ENCODE measurements at places on chromosomes 12 and 14. TPM values are rescaled to one million over a fixed set of nuclear protein-coding genes. Genes with fewer than 3 reads are reported as not detected.

DNA sequence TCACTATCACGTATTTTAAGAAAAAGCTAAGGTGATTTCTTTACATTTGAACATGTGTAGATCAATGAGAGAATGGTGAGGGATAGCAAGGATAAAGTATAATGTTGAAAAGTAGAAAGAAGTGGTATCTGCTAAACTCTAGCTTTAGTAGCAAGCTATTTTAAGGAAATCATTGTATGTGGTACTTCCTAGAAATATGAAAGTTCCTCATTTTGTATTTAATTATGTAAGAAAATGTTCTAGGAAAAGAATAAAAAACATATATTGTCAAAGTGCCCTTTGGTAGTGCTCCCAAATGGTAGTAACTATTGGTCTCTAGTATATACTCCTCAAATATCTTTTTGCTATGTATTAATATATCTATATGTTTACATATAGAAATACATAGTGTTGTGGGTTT lies 35.7 kb downstream of the RAB21 start:
- H3K4me1 ChIP-seq = no peaks in the 10 kb centered on the region
- no peak for DNase-seq
- peaks cover 8% of the 10 kb centered on the region for H3K36me3 ChIP-seq

- H3K27me3 ChIP-seq = no peaks in the 10 kb centered on the region
- no peaks in the 10 kb centered on the region for H3K36me3 ChIP-seq
- H3K27ac ChIP-seq = no peak overlapping the region
- peaks cover 8% of the 10 kb centered on the region for H3K4me1 ChIP-seq
- H3K4me3 ChIP-seq = no peak overlapping the region
Observed at GRCh38 chr12:2384029-2384386, 331.2 kb downstream of the CACNA1C start.

DNA sequence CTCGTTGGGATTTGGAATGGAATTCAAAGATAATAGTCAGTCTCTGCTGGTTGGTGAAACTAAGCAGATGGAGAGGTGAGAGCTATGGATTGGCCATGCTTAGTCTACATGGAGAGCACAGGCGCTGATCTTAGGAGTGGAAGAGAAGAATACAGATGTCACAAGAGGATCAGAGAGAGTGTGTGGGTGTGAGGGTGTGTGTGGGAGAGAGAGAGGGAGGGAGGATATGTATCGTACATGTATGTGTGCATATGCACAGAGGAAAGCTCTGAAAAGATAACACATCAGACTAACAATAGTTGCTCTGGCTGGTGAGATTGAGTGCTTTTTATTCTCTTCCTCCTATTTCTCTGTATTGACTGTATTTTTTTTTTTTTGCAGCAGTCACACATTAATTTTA lies 686.2 kb upstream of the TBX3 start:
- H3K4me3 ChIP-seq = no peak overlapping the region
- peaks cover 3% of the 10 kb centered on the region for H3K4me1 ChIP-seq
- no peaks in the 10 kb centered on the region for H3K27me3 ChIP-seq
- H3K27ac ChIP-seq = no peak overlapping the region
- DNase-seq = no peak

GRCh38 chr14:72766296-72766695 lies 127.6 kb downstream of the DPF3 start:
- H3K4me3 ChIP-seq = no peak overlapping the region
- peaks cover 3% of the 10 kb centered on the region for H3K4me1 ChIP-seq
- no peak overlapping the region for H3K27ac ChIP-seq
- no peaks in the 10 kb centered on the region for H3K27me3 ChIP-seq
- no peak for DNase-seq
- H3K36me3 ChIP-seq = peaks cover 4% of the 10 kb centered on the region

- no peaks in the 10 kb centered on the region for H3K27me3 ChIP-seq
- H3K27ac ChIP-seq = peak overlapping the region; percentile 92
- H3K36me3 ChIP-seq = no peaks in the 10 kb centered on the region
- H3K4me1 ChIP-seq = peaks cover 16% of the 10 kb centered on the region
- DNase-seq = peak; percentile 100
Observed at GRCh38 chr12:25151476-25151875, 43.5 kb downstream of the DNAI7 start.

DNA sequence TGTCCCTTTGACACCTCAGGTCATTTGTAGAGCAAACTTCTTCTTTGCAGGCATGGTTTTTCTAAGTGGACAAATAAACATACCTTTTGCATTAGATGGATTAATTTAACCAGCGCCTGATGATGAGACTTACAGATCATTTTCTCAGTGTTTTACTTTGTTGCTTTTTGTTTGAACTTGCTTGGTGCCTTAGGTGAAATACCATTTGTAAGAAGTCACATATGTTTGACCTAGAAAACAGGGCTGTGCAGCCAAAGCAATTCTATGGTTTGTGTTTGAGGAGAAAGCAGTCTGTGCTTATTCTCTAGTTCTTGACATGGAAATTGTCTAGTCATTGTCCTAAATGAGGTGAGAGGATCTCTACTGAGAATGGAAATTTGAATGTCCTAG lies 111.1 kb downstream of the DIP2B start:
- no peaks in the 10 kb centered on the region for H3K36me3 ChIP-seq
- H3K27me3 ChIP-seq = no peaks in the 10 kb centered on the region
- peak; percentile 37 for DNase-seq
- H3K4me1 ChIP-seq = peaks cover 16% of the 10 kb centered on the region
- H3K4me3 ChIP-seq = no peak overlapping the region
- H3K27ac ChIP-seq = no peak overlapping the region

DNA sequence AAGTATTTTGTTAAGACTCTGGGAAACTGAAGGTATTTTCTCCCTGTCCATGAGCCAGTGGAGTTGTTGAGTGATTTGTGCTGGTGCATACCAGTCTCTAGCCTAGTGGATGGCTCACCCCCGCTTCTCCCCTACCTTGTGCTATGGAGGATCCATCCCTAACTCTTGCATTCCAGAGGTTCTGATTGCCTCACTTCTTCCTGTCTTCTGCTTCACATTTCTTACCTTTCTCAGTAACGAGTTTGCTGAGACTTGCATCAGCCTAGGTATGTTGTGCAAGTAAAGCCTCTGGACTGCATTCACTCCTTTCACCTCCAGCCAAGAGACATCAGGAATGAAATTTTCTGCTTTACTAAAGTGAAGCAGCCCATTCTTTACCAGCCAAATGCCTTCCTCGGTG lies 391.6 kb downstream of the ZFP36L1 start:
- peaks cover 34% of the 10 kb centered on the region for H3K4me1 ChIP-seq
- peak; percentile 34 for DNase-seq
- no peak overlapping the region for H3K27ac ChIP-seq
- H3K27me3 ChIP-seq = no peaks in the 10 kb centered on the region
- H3K4me3 ChIP-seq = no peak overlapping the region

GRCh38 chr12:80700327-80700726 lies 7.1 kb upstream of the MYF6 start:
- H3K27me3 ChIP-seq = no peaks in the 10 kb centered on the region
- DNase-seq = no peak
- H3K36me3 ChIP-seq = no peaks in the 10 kb centered on the region
- peaks cover 2% of the 10 kb centered on the region for H3K4me1 ChIP-seq
- no peak overlapping the region for H3K4me3 ChIP-seq

- no peaks in the 10 kb centered on the region for H3K4me1 ChIP-seq
- H3K27me3 ChIP-seq = no peaks in the 10 kb centered on the region
- H3K27ac ChIP-seq = no peak overlapping the region
Observed at GRCh38 chr12:104903648-104904423, 54.3 kb downstream of the SLC41A2 start.

DNA sequence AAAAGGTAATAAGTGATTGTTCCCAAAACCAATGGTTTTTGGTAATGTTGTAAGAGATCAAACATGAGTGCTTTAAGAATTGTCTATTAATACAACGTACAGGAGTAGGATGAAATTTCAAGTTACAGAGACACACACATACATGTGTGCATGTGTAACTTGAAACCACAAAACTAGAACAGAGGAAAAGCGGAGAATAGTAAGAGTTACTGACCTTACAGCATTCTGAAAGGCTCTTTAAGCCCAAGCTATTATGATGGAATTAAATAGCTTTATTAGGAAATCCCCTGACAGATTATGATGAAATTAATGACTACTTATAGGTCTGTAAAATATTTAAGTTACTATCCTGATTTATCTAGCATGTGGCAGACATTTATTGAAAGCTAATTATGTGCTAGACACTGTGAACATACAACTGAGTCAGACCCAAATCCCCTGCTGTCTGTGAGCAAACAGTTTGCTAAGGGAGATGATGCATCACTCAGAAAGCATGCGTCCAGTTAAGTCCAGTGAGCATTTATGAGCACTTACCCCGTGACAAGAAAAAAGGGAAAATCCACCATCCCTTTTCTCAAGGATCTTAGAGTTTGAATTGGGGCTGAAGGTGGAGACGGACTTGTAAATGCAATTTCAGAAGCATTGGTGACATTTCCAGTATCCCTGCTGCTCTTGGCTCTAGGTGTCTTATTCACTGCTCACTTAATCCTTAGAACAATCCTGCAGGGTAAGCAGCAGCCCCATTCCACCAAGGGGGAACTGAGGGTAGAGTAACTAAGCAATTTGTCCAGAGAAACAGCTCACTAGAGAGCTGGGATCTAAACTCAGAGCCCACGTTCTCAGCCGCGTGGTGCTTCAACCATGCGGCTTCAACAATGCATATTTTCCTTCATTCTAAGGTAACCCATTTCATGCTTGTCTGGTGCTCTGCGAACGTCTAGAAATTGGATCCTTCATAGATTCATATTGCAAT lies 117.4 kb downstream of the EML1 start:
- peak overlapping the region; percentile 18 for H3K27ac ChIP-seq
- no peak overlapping the region for H3K4me3 ChIP-seq
- H3K4me1 ChIP-seq = peaks cover 10% of the 10 kb centered on the region
- peaks cover 32% of the 10 kb centered on the region for H3K36me3 ChIP-seq
- peak; percentile 95 for DNase-seq

- no peaks in the 10 kb centered on the region for H3K4me1 ChIP-seq
- H3K4me3 ChIP-seq = no peak overlapping the region
- H3K27ac ChIP-seq = no peak overlapping the region
- H3K27me3 ChIP-seq = peaks cover 37% of the 10 kb centered on the region
Observed at GRCh38 chr12:52611080-52611468, 7.3 kb downstream of the KRT73 start.

- H3K4me3 ChIP-seq = no peak overlapping the region
- peak; percentile 51 for DNase-seq
- no peak overlapping the region for H3K27ac ChIP-seq
- peaks cover 9% of the 10 kb centered on the region for H3K36me3 ChIP-seq
- H3K27me3 ChIP-seq = no peaks in the 10 kb centered on the region
Observed at GRCh38 chr14:75283833-75284563, 5.4 kb downstream of the FOS start.

- H3K4me1 ChIP-seq = no peaks in the 10 kb centered on the region
- DNase-seq = no peak
- H3K4me3 ChIP-seq = no peak overlapping the region
- H3K36me3 ChIP-seq = no peaks in the 10 kb centered on the region
Observed at GRCh38 chr12:99759444-99759843, 111.9 kb downstream of the GARIN6 start.

DNA sequence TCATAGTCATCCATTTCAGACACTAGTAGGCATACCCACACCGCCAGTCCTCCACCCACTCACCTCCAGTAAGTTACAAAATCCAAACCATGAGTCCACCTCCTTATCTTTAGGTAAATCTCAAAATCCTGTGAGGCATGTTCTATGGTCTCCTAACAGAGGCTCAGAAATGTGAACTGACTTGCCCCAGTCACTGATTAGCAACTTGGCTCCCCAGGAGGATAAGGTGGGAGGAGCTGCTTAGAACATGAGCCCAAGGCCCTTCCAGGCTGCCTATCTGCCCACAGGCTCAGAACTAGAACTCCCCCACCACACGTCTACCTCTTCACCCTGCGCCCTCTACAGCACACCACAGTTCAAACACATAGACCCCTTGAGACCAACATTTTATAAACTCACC lies 19.9 kb downstream of the SETD3 start:
- no peak for DNase-seq
- H3K27me3 ChIP-seq = no peaks in the 10 kb centered on the region
- no peak overlapping the region for H3K27ac ChIP-seq
- no peak overlapping the region for H3K4me3 ChIP-seq
- peaks cover 31% of the 10 kb centered on the region for H3K36me3 ChIP-seq

DNA sequence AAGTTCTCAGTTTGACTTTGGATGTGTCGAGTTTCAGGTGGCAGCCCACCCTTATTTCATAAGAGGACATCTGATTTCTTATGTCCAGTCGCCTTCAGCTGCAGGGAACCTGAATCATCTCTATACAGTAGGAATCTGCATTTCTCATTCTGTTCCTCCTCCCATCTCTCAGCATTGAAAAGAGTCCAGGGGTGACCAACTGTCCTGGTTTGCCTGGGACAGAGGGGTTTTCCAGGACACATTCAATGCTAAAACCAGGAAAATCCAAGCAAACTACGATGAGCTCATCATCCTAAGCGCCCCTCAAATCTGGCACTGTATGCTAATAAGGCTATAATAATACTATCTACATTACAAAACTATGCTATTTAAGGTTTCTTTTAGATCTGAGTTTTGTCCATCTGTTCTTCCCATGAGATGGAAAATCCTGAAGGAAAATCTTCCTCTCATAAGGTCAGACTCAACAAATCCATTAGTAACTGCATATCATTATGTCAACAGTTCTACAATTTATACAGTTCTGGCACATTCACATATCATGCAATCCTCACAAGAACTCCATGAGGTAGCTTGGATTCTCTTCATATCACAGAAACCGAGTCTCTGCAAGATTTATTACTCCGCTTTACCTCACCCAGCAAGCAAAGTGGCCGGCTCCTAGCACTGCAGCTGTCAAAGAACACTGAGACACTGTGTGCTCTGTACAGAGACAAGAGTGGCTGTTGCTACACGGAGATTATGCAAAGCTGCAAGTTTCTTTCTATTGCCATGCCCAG lies 15.6 kb upstream of the CALM1 start:
- no peak for DNase-seq
- H3K27me3 ChIP-seq = no peaks in the 10 kb centered on the region
- no peak overlapping the region for H3K27ac ChIP-seq

DNA sequence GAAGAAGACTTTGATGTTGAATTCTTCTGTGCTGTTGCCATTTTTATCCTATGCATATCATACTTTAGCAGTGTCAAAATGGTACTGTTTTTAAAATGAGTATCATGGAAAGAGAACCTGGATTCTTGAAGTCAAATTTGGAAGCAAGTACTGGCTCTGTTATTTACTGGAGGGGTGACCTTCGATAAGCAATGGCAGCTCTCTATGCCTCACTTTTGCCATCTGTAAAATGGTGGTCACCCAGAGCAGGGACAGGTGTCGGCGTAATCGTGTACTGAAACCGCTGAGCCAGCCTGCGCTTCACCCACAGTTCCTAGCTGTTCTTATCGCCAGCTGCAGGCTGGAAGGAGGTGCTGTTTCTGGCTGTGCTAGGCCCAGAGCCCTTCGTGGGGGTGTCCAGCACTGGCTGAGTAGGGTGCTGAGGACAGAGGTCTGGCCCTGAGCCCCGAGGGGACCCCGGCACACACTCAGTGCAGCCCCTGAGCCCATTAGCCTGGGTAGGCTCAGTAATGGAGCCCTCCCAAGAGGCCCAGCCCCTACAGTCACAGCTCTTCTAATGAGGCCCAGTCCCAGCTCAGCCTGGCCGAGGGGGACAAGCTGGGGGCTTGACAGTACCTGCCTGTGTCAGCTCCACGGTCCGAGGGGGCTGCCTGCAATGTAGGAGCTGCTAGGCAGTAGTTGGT lies 183.5 kb downstream of the PHETA1 start:
- H3K4me3 ChIP-seq = no peak overlapping the region
- peaks cover 17% of the 10 kb centered on the region for H3K27me3 ChIP-seq
- H3K4me1 ChIP-seq = no peaks in the 10 kb centered on the region
- no peak overlapping the region for H3K27ac ChIP-seq
- DNase-seq = no peak

Gene CLEC2B
- total RNA-seq = 0.56 TPM

Gene ERP27
- total RNA-seq = not detected

Gene POTEG
- not detected for total RNA-seq

Gene CLEC1B
- total RNA-seq = not detected

Gene ARHGAP9
- total RNA-seq = 0.18 TPM

Gene PPP1R12A
- total RNA-seq = 204 TPM

Gene NKX2-1
- not detected for total RNA-seq

Gene CISTR
- total RNA-seq = not detected

Gene EFS
- 2.2 TPM for total RNA-seq

Data from IMR-90 (cell line).